Suprapubic skin (tissue), 4 donors: ENCODE measurements at places on chromosomes 11 and 22.
A peak's percentile ranks its signal among the peaks of the same experiment; 100 is the strongest.

DNA sequence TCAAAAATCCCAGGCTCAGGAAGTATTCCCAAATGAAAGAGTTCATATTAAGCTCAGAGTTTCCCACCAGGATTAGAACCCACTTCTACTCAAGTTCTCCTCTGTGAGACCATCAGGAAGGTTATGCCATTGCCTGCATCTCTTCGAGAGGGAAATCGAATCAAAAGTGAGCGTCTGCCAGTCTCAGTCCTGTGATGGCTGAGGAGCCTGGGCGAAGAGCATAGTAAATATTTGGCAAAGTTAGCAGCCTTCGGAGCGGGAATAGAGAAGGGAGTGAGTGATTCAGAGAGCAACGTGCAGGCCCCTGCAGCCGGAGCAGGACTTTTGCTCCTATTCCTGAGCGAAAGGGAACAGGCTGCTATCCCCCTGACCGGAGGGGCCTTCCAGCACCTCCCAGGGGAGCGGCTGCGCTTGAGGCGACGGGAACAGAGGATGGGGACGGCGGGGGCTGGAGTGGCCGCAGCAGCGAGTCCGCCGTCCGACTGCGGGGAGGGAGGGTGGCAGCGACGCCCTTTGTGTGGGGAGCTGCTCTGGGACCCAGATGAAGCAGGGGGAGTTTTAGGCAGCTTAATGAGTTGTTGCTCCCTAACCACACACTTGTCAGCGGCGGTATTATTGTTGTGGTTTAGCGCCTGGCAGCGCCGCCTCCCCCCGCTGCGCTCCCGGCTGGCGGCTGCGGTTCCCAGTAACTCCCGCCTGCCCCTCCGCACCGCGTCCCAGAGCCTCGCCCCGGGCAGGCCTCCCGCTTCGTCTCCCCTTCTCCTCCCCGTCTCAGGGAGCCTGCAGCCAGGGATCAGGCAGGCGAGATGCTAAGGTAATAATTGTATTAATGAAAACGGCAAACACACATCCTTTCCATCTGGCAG, 21.7 kb upstream of the NRGN start:
- no peak overlapping the region for H3K27ac ChIP-seq
- H3K4me3 ChIP-seq, result peak overlapping the region; percentile 47
- H3K4me1 ChIP-seq, result peaks cover 19% of the 10 kb centered on the region
- no peaks in the 10 kb centered on the region for H3K36me3 ChIP-seq

DNA sequence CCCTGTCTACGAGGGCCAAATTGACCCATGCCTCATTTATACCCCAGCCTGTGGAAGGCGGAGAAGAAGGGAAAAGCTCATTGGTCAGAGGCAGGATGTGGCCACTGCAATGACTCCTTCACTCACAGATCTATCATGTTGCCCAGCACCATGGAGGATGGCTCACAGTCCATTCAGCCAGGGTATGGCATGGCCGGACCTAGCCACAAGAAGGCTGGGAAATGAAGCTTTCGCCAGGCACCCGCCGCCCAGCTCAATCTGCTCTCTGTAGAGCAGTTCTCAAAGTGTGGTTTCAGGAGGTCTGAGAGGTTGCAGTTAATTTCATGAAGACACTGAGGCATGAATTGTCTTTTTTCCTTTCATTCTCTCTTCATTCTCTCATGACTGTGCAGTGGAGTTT, 40.6 kb upstream of the LINC01488 start:
- H3K36me3 ChIP-seq, result no peaks in the 10 kb centered on the region
- H3K27me3 ChIP-seq, result no peaks in the 10 kb centered on the region

- H3K4me1 ChIP-seq, result peaks cover 40% of the 10 kb centered on the region
- H3K4me3 ChIP-seq, result no peak overlapping the region
- H3K27ac ChIP-seq, result no peak overlapping the region
- H3K36me3 ChIP-seq, result peaks cover 8% of the 10 kb centered on the region
- no peaks in the 10 kb centered on the region for H3K27me3 ChIP-seq
Observed at GRCh38 chr11:72773291-72773690, 20.6 kb downstream of the STARD10 start.

DNA sequence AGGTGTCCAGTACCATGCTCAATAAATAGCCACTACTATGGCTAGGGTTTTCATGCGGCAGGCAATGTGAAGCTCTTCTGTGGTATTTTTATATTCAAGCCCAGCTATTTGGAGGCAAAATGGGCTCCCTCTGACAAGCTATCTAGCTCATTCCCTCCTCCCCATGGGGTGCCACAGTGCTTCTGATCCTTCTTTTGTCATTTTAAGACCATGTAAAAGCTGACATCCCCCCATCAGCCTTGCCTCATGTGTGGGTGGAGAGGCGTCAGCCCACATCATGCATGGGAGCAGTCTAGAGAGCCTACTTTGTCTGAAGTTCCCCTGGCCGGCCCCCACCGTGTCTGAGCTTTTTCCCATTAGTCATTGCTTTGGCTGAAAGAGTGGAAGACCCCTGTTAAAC, 59.8 kb downstream of the NAV2 start:
- no peak overlapping the region for H3K4me3 ChIP-seq
- H3K27ac ChIP-seq, result no peak overlapping the region
- peaks cover 16% of the 10 kb centered on the region for H3K27me3 ChIP-seq

GRCh38 chr11:126059238-126059781, 3.4 kb downstream of the CDON start:
- DNase-seq, result no peak
- H3K27me3 ChIP-seq, result no peaks in the 10 kb centered on the region
- peaks cover 58% of the 10 kb centered on the region for H3K4me1 ChIP-seq
- no peaks in the 10 kb centered on the region for H3K36me3 ChIP-seq
- H3K4me3 ChIP-seq, result peak overlapping the region; percentile 19
